Left hindlimb (tissue), 1 donor: ENCODE measurements at places on chromosomes 1 and 21.

- no peak for DNase-seq
Observed at GRCh38 chr1:20830378-20830777, 43.3 kb upstream of the HP1BP3 start.

DNA sequence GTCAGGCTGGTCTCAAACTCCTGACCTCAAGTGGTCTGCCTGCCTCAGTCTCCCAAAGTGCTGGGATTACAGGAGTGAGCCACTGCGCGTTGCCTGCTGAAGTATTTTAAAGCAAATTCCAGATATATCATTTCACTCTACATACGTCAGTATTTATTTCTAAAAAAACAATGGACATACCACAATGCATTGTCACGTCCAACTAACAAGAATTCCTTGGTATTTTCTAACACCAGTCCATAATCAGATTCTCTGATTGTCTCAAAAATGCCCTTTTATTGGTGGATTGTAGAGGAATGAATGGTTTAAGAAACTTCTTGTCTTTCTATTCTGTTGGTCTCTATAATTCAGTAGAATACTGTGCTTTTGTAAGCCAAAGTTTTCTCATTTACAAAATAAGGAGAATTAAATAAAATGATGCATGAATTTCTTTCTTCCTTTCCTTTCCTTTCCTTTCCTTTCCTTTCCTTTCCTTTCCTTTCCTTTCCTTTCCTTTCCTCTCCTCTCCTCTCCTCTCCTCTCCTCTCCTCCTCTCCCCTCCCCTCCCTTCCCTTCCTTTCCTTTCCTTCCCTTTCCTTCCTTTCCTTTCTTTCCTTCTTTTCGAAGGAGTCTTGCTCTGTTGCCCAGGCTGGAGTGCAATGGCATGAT is 55.8 kb downstream of the VPS13D start:
- no peak for DNase-seq

DNA sequence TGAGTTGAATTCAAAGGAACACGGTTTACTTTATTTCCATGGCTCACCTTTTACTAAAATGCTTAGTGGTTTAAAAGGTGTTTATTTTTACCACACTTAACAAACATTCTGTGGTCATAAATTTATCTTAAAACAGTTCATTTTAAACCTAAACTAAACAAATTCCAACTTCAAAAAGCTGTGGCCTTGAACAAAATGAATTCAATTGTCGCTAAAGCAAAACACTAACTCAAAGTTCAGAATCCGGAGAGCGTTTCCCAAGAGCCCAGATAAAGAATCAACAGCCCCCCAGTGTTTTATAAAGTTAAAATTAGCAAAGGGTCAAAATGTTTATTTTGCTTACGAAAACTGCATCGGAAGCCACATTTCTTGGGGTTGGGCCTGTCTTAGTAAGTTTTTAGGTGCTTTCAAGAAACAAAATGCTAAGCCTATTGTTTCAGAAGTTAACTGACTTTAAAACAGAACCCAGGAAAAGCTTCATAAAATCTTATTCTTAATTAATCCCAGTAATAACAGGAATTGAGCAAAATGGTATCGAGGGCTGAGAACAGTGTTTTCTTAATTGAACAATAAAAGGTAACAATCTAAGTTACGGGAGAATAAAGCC is 1.3 kb downstream of the PUM1 start:
- DNase-seq = no peak

- no peak for DNase-seq
Observed at GRCh38 chr21:33924766-33925100, 9.1 kb upstream of the ATP5PO start.

DNA sequence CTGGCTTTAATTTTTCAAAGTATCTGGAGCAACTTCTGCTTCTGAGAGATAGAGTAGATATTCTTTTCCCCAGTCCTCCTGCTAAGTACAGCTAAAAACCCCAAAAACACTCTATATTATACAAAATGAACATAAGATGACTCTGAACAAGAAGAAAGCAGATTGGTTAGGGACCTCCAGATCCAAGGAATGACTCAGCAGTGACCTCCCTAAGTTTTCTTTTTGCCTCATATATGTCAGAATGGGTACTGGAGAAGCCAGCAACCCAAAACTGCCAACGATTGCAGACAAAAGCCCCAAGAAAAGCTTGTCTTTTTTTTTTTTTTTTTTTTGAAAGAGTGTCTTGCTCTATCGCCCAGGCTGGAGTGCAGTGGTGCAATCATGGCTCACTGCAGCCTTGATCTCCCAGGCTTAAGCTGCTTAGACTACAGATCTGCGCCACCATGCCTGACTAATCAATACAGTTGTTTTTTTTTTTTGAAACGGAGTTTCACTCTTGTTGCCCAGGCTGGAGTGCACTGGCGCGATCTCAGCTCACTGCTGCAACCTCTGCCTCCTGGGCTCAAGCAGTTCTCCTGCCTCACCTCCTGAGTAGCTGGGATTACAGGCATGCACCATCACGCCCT is 22.7 kb downstream of the NDUFS5 start:
- DNase-seq = no peak

DNA sequence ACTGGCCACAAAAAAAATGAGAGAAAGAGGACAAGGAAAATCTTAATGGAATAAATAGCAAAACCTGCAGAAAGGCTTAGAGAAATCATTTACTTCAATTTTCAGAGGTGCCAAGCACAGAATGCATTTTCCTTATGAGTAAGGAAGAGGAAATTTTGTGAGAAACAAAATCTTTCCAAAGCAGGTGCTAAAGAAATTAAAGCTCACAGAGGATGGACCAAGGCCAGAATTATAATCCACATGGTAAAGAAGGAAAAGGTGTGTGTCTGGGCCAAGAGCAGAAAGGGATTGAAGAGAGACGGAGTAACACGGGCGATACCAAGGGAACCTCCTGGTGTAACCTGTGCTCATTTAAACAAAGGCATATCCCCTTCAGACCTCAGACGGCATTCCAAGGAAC is 340.0 kb upstream of the NFIA start:
- no peak for DNase-seq

GRCh38 chr1:13759072-13759471 is 59.1 kb downstream of the PRDM2 start:
- no peak for DNase-seq

GRCh38 chr1:193456811-193457280 is 270.4 kb upstream of the B3GALT2 start:
- DNase-seq = no peak

DNA sequence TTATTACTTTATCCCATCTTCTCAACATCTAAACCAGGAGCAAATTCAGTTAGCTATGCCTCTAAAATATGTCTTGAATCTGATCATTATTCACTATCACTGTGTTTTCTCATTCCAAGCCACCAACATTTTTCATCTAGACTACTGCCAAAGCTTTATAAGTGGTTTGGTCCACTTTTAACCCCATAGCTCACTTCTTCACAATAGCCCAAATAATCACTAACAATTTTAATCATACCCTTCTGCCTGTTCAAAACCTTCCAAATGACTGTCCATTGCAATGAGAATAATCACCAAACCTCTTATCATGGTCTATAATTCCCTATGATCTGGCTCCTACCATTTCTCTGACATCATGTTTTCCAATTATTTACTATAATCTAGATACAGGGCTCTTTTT is 149.8 kb upstream of the ZNHIT6 start:
- no peak for DNase-seq

GRCh38 chr21:26188422-26188821 is 17.9 kb upstream of the APP start:
- no peak for DNase-seq

GRCh38 chr1:30603081-30603858 is 120.1 kb downstream of the MATN1 start:
- no peak for DNase-seq

- no peak for DNase-seq
Observed at GRCh38 chr1:243236604-243237252, 18.4 kb downstream of the CEP170 start.

DNA sequence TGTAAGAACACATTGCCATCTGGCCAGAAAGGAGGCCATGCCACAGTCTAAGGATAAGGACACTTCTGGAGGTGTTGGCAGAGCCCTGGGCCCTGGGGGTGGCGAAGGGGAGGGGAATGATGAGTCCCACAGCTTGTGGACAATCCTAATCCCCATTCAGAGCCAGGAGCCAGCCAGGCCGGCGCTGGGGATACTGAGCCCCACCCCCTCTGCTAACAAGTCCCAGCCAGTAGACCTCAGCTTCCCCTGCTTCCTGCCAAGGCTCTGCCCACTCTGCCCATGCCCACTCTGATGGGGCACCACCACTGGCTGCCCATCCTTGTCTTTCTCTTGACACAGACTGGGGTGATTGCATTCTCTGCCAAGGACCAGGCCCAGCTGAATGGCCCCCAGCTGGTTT is 71.9 kb downstream of the NAV1 start:
- DNase-seq = no peak
